ENCODE measurements at places on chromosomes 16 and 17. TPM values are rescaled to one million over a fixed set of nuclear protein-coding genes. Genes with fewer than 3 reads are reported as not detected.

The FOXC2 gene
- 1.8 TPM for total RNA-seq

The ZDHHC1 gene
- total RNA-seq, result 6.9 TPM

The STAT5B gene
- total RNA-seq, result 28.8 TPM

The FOXF1 gene
- not detected for total RNA-seq

The CPNE2 gene
- total RNA-seq, result 45.5 TPM

The TRAPPC2L gene
- total RNA-seq, result 101 TPM

The KRT34 gene
- total RNA-seq, result 0.46 TPM

The FOXN1 gene
- total RNA-seq, result not detected

The NPIPB2 gene
- 4.0 TPM for total RNA-seq

The BRIP1 gene
- total RNA-seq, result 4.4 TPM

The SLC13A2 gene
- total RNA-seq, result 0.14 TPM

The NOTUM gene
- total RNA-seq, result 0.32 TPM

The CHD3 gene
- total RNA-seq, result 61.6 TPM

The EVI2B gene
- not detected for total RNA-seq

The AOC3 gene
- total RNA-seq, result 1.4 TPM

The PERCC1 gene
- not detected for total RNA-seq

The TMC5 gene
- 5.4 TPM for total RNA-seq

The LUC7L3 gene
- 94.1 TPM for total RNA-seq

The MT1H gene
- not detected for total RNA-seq

The C16orf46 gene
- 1.1 TPM for total RNA-seq

The TBC1D26 gene
- not detected for total RNA-seq

The MT3 gene
- not detected for total RNA-seq

The TAT gene
- not detected for total RNA-seq

The PPP1R1B gene
- not detected for total RNA-seq

The ATP2C2 gene
- 0.15 TPM for total RNA-seq

The KCNG4 gene
- total RNA-seq, result not detected

The VAT1L gene
- total RNA-seq, result 0.03 TPM

The HS3ST2 gene
- not detected for total RNA-seq

The CMTM1 gene
- total RNA-seq, result 1.4 TPM

The MYH8 gene
- total RNA-seq, result not detected

Measured in A549 treated with GW870086 at 1 μM for 4 hours (cell line).